Ovary (tissue), 10 donors: ENCODE measurements at places on chromosomes 6 and 20.

DNA sequence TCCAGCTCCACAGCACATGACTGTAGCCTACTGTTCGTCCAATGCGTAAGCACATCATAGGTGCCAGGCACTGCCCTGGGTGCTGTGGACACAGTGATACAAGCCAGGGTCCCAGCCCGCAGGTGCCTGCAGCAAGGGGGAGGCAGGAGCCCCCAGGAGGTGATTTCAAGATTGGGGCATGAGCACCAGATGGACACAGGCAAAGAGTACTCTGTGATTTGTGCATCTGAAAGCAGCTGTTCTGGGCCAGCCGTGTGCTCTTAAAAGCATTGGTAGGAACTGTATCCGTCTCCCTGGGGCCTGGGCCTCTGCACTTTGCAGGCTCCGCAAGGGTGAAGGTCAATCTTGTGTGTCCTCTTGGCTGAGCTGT lies 149.8 kb downstream of the SYCP2 start:
- DNase-seq: no peak

GRCh38 chr6:106160189-106160588 lies 74.1 kb downstream of the PRDM1 start:
- DNase-seq: no peak

- DNase-seq: no peak
These were observed 160.5 kb upstream of the KCNG1 start for GRCh38 chr20:51183451-51183850.

GRCh38 chr6:42100029-42100901 lies 42.2 kb downstream of the C6orf132 start:
- DNase-seq: no peak

DNA sequence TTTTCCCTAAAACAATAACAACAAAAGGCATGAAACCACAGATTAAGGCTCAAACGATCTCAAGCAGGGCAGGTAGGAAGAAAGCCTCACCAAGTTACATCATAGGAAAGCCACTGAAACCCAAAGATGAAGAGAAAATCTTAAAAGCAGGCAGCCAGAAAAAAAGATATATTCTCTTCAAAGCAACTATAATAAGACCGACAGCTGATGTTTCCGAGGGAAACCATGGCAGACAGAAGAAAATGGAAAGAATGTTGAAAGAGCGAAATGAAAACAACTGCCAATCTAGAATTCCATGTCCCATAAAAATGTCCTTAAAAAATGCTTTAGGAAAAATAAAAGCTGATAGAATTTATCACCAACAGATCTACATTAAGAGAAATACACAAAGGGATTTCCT lies 161.5 kb upstream of the THBS2 start:
- DNase-seq: no peak

GRCh38 chr6:57137350-57137749 lies 34.8 kb upstream of the BAG2 start:
- DNase-seq: no peak

GRCh38 chr6:48826901-48827701 lies 636.0 kb downstream of the MMUT start:
- DNase-seq: no peak

DNA sequence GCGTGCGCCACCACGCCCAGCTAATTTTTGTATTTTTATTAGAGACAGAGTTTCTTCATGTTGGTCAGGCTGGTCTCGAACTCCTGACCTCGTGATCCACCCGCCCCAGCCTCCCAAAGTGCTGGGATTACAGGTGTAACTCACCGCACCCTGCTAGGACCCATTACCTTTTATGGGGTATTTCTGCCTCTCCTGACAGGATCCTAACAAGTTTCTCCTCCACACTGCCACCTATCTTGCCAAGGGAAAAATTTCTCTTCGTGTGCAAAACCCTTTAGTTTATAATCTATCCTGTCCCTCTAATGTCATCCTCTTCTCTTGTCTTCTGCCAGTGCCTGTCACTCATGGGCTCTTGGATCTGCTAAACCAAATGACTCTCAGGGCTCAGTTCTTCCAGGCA lies 1.9 kb downstream of the STMND1 start:
- DNase-seq: no peak

GRCh38 chr20:13723011-13723410 lies 61.7 kb downstream of the ESF1 start:
- no peak for DNase-seq

- no peak for DNase-seq
These were observed 94.7 kb downstream of the RNF144B start for GRCh38 chr6:18481870-18482269.

DNA sequence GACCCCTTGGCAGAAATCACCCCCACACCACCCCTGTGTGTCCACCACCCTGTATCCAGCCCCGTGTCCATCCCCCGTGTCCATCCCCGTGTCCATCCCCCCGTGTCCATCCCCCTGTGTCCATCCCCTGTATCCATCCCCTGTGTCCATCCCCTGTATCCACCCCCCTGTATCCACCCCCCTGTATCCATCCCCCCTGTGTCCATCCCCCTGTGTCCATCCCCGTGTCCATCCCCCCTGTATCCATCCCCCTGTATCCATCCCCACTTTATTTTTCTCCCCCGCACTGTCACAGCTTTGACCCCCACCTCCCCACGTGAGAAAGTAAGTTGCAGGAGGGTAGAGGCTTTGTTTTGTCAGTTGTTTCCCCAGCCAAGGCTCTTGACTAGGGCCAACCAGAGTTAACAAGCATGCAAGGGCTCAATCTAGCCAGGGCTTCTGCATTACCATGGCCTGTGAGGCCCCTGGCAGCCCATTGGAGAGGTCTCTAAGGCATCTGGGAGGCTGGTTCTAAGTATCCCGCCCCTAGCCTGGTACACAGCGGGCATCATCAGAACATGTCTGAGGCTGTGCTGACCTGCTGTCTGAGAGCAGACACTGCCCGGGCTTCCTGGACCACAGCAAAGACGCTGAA lies 18.1 kb upstream of the SIRPA start:
- DNase-seq: no peak

GRCh38 chr6:68760485-68760884 lies 125.4 kb downstream of the ADGRB3 start:
- no peak for DNase-seq

DNA sequence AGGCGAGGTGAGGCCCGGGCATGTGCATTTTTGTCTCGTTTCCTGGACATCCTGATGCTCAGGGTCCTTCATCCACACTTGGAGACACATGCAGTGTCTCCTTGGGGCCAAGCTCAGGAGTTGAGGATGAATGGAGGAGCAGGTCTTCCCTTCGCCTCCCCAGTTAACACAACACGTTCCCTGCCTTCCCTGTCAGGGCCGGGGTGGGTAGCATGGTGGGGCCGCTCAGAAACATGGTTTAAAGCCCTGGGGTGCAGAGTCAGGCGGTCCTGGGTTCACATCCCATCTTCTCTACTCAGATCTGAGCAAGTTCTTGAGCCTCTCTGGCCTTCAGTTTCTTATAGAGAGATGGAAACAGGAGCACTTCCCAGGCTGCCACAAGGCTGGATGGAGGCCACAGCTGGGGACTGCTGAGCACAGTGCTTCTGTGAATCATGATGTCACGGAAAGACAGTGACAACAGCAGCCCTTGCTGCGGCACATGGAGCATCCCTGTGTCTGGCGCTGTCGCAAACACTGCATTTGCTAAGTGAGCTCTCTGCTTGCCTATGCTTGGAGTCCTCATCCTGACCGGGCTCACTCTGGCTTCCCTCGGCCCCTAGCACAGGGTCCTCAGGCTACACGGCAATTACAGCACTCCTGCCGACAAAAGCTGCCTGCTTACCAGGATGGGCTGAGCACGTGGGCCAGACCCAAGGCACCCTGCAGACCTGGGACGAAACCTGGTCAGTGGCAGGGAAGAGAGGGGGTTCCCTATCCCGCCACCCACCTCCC lies 45.6 kb upstream of the STX16 start:
- no peak for DNase-seq

GRCh38 chr6:56017198-56017597 lies 141.8 kb upstream of the BMP5 start:
- DNase-seq: no peak

DNA sequence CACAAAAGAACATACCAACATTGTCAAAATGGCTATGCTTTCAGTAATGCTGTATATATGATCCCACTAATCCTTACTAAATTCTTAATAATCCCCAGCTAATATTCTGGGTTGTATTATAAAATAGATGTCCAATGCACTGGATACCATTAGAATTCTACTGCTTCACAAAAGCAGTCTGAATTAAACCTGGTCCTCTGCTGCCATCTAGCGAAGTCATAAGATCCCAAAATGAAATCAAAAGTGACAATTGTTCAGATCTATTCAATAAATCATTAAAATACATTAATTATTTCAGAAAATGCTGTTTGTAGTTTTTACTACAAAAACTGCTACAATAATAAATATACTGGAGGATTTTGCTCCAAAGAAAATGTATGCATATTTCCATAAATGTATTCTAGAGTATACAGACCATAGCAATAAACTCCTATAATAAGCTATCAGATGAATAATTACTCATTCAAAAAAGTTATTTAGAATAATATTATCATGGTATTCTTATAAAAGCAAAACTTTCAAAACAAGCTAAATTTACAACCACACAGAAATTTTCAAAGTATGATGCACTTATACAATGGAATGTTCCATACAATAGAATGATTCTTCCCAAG lies 92.6 kb downstream of the RNGTT start:
- DNase-seq: peak; percentile 10

- no peak for DNase-seq
These were observed 13.0 kb downstream of the SLC2A4RG start for GRCh38 chr20:63752411-63753101.

DNA sequence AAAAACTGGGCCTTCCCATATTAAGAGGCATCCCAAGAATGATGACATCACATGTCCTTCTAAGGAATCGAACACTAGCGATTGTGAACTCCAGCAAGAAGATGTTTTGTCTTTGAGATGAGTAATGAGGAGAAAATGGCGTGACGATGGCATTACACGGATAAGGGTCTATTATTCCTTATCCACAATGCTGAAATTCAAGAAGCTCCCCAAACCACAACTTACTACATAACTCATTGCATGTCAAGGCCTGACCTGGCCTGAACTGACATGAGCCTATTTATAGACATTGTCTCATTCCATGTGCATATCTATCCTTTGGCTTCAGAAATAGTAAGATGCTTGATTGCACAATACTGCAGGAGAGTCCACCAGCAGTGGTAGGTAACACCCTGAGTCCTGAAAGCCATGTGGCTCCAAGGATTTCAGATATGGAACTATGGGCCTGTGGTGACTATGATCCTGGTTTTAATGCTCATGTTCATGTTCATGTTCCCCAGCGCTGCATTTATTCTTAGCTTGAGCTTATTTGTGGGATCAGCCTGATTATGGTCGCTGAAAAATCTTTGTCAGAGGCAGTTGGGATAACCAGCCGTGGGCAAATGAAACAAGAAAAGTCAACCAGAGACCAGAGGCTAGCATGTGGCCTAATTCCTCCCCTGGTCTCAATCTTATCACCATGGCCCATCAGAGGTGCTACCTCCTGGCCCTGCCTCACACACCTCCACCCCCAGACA lies 183.2 kb upstream of the JARID2 start:
- DNase-seq: no peak

- no peak for DNase-seq
These were observed 64.3 kb upstream of the EPB41L1 start for GRCh38 chr20:36090223-36090622.
